Gastroesophageal sphincter (tissue), 4 donors: ENCODE measurements at places on chromosomes 11 and 22. TPM values are rescaled to one million over a fixed set of nuclear protein-coding genes. Genes with fewer than 3 reads are reported as not detected.

DNA sequence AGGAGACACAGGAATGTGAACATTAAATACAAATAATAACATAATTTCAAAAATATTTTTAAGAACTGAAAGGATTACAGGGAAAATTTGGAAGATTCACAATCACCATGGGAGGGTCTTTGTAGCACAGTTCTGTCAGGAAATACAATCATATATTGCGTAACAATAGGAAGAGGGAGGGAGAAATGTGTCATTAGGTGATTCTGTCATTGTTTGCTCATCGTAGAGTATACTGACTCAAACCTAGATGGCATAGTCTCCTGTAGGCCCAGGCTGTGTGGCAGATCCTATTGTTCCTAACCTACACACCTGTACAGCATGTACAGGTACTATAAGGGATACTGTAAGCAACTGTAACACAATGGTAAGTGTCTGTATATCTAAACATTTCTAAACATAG is 330.4 kb downstream of the BRD1 start:
- ATAC-seq: no peak

DNA sequence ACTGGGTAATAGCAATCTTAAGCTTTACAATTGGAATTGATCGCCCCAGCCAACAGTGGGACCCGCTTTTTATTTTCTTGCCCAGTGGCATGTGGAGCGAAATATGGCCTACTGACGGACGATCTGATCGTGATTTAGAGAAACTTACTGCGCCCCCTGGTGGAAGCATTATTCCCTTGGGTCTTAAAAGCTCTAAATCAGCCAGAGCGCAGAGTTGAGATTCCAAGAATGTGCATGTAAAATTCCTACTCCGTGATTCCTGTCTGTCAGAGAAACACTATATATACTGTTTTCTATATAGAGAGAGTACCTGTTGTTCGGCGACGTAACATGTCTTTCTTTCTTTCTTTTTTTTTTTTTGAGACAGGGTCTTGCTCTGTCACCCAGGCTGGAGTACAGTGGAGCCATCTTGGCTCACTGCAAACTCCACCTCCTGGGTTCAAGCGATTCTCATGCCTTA is 3.7 kb upstream of the DPF2 start:
- peak; percentile 40 for ATAC-seq

GRCh38 chr22:44658311-44658953 is 43.6 kb upstream of the PRR5 start:
- peak; percentile 90 for ATAC-seq

GRCh38 chr22:21919526-21920307 is 32.9 kb downstream of the PPM1F start:
- no peak for ATAC-seq

GRCh38 chr22:19062139-19062942 is 59.9 kb downstream of the DGCR2 start:
- no peak for ATAC-seq

DNA sequence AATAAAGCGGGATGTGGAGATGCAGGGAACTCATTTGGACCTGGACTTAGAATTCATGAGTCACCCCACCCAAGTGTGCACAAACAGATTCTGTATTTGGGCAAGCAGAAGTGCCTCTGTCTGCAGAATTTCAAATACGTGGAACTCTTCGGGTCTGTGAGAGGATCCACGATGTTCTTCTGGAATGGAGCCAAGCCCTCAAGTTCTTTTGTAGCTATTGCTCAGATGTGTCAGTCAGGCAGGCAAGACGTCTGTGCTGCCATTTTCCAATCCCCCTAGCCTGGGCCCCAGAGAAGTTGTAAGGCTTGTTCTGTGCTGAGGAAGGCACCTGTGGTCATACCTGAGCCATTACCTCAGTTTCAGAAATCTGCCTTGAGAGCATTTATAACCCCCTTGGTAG is 132.8 kb upstream of the RASSF10 start:
- no peak for ATAC-seq

GRCh38 chr11:75429902-75430713 is 2.9 kb downstream of the KLHL35 start:
- ATAC-seq: peak; percentile 59

- no peak for ATAC-seq
These were observed 313.5 kb downstream of the BLID start for GRCh38 chr11:121802542-121802941.

DNA sequence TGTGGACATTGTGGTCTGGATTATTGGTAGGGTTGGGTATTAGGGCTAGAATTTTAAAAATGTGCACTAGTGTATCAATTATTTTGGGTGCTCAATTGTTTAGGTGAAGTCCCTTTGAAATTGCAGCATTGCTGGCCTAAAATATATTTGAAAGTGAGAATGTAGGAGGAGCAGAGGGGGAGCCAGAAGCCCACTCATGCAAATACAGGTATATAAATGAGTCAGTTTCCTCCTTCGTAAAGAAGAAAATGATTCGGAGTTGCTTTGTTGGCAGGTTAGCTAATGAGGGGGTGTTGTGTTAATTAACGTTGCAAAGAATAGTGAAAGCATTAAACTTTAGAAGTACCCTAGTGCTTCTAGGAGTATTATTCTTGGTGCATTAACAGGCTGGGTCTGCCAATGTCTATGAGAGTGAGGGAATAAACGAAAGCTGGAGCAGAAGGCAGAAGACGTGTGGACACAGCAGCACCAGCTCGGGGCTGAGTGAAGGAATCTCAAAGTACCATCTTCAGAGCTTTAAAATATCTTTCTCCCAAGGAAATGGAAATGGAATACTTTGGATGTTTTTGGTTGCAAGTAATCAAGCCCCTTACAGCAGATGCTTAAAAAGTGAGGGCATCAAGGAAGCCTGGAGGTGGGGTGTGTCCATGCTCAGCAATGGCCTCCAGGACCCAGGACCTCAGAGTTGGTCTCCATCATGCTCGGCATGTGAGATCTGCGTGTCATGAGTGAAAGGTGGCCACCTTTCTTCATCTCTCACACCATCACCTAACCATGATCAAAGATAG is 522.9 kb downstream of the NTM start:
- ATAC-seq: no peak

GRCh38 chr11:119431523-119431922 is 8.6 kb upstream of the THY1 start:
- ATAC-seq: no peak

- ATAC-seq: peak; percentile 39
These were observed 8.5 kb downstream of the DCHS1 start for GRCh38 chr11:6646918-6647679.

DNA sequence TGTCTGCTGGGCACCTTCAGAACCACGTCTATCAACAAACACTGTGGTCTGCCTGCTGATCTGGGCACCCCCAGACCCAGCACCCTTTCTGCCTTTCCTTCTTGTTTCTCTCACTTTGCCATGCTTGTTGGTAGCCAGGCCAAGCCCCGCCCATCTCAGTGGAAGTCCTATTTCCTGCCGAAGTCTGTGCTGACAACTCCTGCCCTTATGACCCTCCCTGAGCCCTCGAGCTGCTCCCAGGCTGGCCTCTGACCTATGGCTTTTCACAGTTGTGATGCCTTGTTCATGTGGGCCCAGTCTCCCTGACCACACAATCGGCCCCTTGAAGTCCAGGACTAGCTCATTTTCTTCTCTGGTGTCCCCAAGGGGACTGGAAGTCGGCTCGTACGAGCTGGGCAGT is 132.1 kb downstream of the DSCAML1 start:
- ATAC-seq: no peak

GRCh38 chr11:12716816-12717215 is 42.6 kb downstream of the TEAD1 start:
- ATAC-seq: no peak

DNA sequence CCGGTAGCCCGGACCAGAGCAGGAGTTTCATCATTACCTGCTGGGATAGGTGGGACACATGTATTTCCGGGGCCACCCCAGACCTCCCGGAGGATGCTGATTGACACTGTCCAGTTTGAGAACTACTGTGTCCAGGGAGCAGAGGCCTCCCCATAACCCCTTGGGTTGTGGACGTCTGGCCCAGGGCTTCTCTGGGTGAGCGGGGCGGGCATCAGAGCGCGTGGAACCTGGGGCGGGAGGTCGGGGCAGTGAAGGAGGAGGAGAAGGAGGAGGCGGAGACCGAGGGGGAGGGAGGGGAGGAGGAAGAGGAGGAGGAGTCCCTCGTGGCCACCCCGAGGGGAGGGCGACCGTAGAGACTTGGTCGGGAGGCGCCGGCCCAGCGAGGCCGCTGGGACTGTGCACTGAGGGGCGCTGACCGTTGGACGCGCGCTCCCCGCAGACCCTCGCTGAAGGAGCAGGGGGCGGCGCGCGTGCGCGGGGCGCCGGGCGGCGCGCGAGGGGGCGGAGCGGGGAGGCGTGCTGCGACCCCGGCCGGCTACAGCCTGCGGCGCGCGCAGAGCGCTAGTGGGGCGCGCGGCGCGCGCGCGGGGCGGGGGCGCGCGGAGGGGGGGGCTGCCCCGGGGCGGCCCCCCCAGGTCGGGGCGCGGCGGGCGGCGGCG is at the start of gene GRK3:
TSS of gene GRK3 (plus strand) at position 356 of the 659 bp plus-strand sequence. CDS start 366 bp downstream, outside the sequence.
- peak; percentile 86 for ATAC-seq

GRCh38 chr11:76694664-76695063 is 24.1 kb upstream of the LRRC32 start:
- no peak for ATAC-seq

- ATAC-seq: no peak
These were observed 75.0 kb downstream of the C11orf65 start for GRCh38 chr11:108392353-108392752.

- no peak for ATAC-seq
These were observed 25.1 kb upstream of the EIF3D start for GRCh38 chr22:36554098-36554497.

DNA sequence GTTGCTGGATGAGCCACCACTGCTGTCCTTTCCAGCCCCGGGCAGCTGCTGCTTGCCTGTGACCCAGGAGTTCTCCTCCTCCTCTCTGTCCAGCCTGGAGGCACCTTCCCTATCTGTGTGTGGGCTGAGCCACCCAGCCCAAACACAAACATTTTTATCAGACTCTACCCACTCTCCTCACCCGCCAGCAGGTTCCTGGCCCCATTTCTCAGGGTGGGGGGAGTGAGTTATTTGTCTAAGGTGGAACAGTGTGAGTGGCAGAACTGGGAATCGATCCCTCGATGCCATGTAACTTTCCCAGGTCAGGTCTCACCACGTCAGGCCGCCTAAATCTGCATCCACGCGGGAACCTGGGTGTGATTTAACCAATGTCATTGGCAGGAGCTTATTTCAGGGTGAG is 20.8 kb upstream of the SMIM38 start:
- ATAC-seq: no peak

- ATAC-seq: peak; percentile 85
These were observed 335.3 kb downstream of the FAM181B start for GRCh38 chr11:82398300-82398815.

- no peak for ATAC-seq
These were observed 31.6 kb downstream of the MAFF start for GRCh38 chr22:38233427-38233826.

DNA sequence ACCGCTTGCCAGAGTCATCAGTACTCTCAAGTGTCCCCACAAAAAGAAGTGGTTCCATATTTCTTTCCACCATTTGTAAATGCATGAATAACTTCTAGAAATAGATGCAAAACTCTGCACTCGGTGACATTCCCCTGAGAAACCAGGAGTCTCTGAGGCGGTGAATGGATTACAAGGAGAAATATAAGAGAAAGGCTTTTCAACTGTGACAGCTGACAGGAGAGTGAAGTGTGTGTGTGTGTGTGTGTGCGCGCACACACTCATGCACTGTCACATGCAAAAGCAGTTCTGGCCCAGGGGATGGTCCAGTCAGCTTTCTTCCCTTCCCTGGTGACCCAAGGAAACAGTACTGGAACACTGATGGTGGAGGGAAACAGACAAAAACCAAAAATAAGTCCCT is 710.0 kb downstream of the OPCML start:
- ATAC-seq: no peak

DNA sequence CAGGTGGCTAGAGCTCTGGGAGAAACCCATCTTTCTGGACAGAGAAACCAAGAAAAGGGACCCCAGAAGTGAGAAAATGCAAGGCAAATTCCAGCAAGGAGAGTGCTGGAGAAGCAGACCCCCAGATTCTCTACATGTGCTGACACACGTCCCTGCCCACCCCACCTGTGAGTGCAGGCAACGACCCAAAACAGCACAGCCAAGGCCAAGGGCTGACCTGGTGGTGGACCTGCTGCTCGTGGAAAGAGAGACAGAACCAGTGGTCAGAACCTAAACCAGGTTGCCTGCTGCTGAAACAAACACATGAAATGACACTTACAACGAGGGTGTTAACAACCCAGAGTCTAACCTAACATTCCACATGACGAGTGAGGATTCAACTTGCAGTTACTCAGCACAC is 24.6 kb downstream of the TRMU start:
- no peak for ATAC-seq

DNA sequence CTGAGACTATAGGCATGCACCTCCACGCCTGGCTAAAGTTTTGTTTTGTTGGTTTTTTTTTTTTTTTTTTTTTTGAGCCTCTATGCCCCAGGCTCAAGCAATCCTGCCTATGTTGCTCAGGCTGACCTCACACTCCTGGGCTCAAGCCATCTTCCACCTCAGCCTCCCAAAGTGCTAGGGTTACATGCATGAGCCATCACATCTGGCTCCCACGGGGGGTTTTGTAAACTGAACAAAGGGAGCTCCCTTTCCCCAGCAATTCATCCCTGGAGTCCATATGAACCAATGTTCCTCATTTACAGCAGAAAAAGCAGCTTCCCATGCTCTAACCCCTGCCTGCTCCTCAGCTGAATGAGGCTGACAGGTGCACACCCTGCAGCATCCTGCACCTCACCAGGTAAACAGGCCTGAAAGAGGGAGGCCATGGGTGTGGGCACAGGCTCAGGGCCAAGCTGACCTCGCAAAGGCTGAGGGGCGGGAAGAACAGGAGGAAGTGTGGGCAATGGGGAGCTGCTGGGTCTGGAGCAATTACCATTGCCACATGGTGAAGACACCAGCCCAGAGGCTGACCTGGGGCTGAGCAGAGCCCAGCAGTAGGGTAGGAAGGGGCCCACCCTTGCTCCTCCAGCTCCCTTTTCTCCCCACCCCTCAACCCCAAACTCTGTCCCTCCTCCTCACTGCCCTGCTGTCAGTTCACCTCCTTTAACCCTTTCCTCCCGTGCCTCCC is 58.2 kb downstream of the RBX1 start:
- no peak for ATAC-seq

- ATAC-seq: no peak
These were observed 99.3 kb upstream of the FAT3 start for GRCh38 chr11:92125321-92125720.

CLDN5 gene
- 149 TPM for total RNA-seq

FGF3 gene
- total RNA-seq: not detected

OR5A1 gene
- total RNA-seq: not detected

CACNA1I gene
- total RNA-seq: 0.54 TPM

PDXP gene
- 9.2 TPM for total RNA-seq

DDTL gene
- total RNA-seq: 3.4 TPM

CNTN5 gene
- total RNA-seq: 0.16 TPM

KCTD14 gene
- total RNA-seq: 1.4 TPM

CARD16 gene
- 3.6 TPM for total RNA-seq

KRTAP5-1 gene
- total RNA-seq: not detected

INS gene
- not detected for total RNA-seq

PDE2A gene
- total RNA-seq: 35.1 TPM

TNNI2 gene
- not detected for total RNA-seq
